Mesothelial cell of epicardium (in vitro differentiated cells): ENCODE measurements at places on chromosomes 16 and 17. TPM values are rescaled to one million over a fixed set of nuclear protein-coding genes. Genes with fewer than 3 reads are reported as not detected.

The GIT1 gene
- total RNA-seq, result 99.0 to 110 TPM (median 108 TPM) in 3 replicates

The EXOC3L1 gene
- 0.23 to 0.40 TPM in 2 of 3 replicates, not detected in the other for total RNA-seq

The SLC35G6 gene
- total RNA-seq, result not detected in 3 replicates

The KRTAP4-12 gene
- total RNA-seq, result not detected in 3 replicates

The NPIPB13 gene
- 34.8 to 38.6 TPM (median 37.1 TPM) in 3 replicates for total RNA-seq

The RANGRF gene
- 25.1 to 26.4 TPM (median 25.7 TPM) in 3 replicates for total RNA-seq

The TRPV3 gene
- 3.4 to 4.0 TPM (median 3.6 TPM) in 3 replicates for total RNA-seq

The FBXO39 gene
- not detected in 3 replicates for total RNA-seq

DNA sequence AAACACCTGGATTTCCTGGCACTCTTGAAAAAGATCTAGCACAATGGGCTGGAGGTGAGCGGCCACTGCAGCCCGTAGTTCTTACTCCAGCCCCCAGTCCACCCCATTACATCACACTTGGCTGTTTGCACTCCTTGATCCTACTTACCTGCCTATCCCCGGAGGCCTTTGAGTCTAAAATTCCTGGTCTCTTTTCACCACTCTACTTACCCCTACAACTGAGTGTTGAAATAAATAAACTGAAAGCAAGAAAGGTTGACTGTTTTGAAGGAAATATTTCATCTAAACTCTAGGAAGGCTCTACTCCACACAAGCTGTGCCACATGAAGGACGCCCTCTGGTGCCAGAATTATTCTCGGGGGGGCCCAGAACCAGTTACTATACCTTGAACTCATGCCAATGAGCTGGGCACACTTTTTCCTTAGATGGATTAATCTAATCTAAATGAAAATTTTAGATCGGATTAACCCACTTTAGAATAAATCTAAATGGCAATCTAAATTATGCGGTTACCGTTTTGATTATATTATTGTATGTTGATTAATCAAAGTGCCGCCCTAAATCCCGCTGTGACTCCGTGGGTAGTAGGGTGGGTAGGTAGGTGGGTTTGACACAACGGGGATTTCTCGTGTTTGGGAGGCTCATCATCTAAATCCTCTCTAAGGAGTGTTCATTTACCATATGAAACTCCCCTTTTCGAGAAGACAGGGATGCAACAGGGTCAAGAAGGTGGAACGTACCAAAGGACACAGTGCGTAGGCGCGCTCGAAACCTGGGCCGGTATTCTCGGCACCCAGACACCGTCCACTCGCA lies 651 bp upstream of the EIF1 start:
- no peaks in the 10 kb centered on the region for H3K27me3 ChIP-seq
- peak overlapping the region; percentile 100 for H3K27ac ChIP-seq
- DNase-seq, result no peak
- H3K4me3 ChIP-seq, result peak overlapping the region; percentile 92
- H3K36me3 ChIP-seq, result peaks cover 22% of the 10 kb centered on the region

DNA sequence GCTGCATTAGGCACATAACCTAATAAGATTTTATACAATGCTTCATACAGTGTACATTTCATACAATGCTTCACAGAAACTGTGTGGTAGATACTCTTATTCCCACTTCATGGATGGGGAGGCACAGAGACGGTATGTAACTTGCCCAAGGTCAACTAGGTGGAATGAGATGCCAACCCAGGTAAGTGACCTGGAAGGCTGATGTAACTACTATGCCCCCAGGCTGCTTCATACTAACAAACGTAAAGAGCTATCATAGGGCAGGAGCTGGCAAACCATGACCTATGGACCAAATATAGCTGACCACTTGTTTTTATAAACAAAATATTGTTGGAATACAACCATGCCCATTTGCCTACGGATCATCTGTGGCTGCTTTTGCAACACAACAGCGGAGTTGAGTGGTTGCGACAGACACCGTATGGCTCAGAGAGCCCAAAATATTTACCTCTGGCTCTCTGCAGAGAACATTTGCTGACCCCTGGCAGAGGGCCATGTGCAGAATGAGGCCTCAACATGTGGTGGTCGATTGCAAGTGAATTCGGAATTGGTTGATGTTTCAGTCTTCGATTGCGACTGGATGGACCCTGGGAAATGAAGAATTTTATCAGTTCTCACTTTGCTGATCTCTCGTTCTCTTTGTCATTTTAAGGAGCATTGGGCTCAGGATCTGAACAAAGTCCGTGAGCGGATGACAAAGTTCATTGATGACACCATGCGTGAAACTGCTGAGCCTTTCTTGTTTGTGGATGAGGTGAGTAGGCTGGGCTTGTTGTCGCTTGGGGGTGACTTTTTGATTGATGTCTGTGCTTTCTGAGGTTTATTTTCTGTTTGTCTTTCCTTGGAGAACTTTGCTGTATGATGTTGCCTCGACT lies 109.7 kb downstream of the PLCG2 start:
- DNase-seq, result no peak
- no peak overlapping the region for H3K4me3 ChIP-seq
- peaks cover 2% of the 10 kb centered on the region for H3K4me1 ChIP-seq
- no peaks in the 10 kb centered on the region for H3K36me3 ChIP-seq
- peaks cover 2% of the 10 kb centered on the region for H3K27me3 ChIP-seq

DNA sequence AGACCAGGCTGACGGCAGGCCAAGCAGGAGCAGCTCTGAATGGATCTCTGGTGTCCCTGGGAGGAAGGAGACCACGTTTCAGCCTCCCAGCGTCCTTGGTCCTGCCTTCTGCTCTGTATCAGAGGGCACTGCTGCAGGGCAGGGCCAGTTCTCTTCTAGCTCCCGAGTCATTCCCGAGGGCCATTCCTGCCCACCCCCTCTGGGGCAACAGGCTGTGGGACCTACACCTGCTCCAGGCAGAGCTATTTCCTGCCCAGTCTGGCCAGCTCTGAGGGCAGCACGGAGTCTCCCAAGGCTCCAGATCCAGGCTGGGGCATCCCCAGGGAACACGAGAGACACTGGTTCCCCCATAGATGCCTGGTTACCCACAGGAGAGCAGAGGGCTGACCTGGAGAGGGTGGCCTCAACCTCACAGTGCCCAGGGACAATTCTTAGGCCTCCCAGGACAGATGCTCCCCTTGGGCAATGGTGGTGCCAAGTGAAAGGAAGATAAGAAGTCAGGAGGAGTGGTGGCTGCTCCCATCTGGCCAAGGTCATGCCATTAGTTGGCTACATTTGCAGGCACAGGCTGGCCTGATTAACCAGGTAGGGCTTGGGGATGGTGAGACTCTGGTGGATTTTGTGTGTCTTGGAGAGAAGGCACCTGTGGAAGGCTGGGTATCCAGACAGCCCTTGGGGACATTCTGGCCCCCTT lies 2.0 kb downstream of the WFIKKN2 start:
- H3K27me3 ChIP-seq, result no peaks in the 10 kb centered on the region
- no peaks in the 10 kb centered on the region for H3K36me3 ChIP-seq
- no peak for DNase-seq
- no peak overlapping the region for H3K27ac ChIP-seq
- peaks cover 40% of the 10 kb centered on the region for H3K4me1 ChIP-seq

GRCh38 chr16:23302045-23302956 lies at the start of gene SCNN1B:
Gene SCNN1B (plus strand): TSS chr16:23302302. CDS start chr16:23348600, 46,298 bp downstream.
- H3K4me1 ChIP-seq, result peaks cover 6% of the 10 kb centered on the region
- H3K27ac ChIP-seq, result no peak within 1 kb of the TSS
- no peak for DNase-seq
- H3K4me3 ChIP-seq, result peak within 1 kb of the TSS; percentile 50

- H3K4me3 ChIP-seq, result no peak overlapping the region
- peak overlapping the region; percentile 47 for H3K27ac ChIP-seq
- H3K27me3 ChIP-seq, result no peaks in the 10 kb centered on the region
- peaks cover 21% of the 10 kb centered on the region for H3K36me3 ChIP-seq
Observed at GRCh38 chr16:46801428-46802049, 29.4 kb downstream of the C16orf87 start.

DNA sequence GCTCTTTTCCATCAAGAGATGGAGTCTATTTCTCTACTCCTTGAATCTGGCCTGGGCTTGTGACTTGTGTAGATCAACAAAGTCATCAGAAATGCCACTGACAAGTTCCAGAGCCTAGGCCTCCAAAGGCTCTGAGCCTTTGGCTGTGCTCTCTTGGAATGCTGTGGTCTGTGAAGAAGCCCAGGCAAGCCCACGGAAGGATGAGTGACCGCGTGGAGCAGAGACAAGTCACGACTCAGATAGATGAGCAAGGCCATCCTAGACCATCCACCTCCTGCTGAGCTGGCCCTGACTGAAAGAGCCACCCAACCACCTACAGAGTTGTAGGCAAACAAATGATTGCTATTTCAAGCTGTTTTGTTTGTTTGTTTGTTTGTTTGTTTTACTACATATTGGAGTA lies 11.6 kb upstream of the ICAM2 start:
- no peak overlapping the region for H3K27ac ChIP-seq
- H3K27me3 ChIP-seq, result no peaks in the 10 kb centered on the region
- no peaks in the 10 kb centered on the region for H3K36me3 ChIP-seq

GRCh38 chr17:47192554-47192953 lies 3.5 kb upstream of the CDC27 start:
- peaks cover 13% of the 10 kb centered on the region for H3K4me1 ChIP-seq
- DNase-seq, result no peak
- H3K36me3 ChIP-seq, result no peaks in the 10 kb centered on the region
- no peak overlapping the region for H3K4me3 ChIP-seq
- H3K27ac ChIP-seq, result no peak overlapping the region

DNA sequence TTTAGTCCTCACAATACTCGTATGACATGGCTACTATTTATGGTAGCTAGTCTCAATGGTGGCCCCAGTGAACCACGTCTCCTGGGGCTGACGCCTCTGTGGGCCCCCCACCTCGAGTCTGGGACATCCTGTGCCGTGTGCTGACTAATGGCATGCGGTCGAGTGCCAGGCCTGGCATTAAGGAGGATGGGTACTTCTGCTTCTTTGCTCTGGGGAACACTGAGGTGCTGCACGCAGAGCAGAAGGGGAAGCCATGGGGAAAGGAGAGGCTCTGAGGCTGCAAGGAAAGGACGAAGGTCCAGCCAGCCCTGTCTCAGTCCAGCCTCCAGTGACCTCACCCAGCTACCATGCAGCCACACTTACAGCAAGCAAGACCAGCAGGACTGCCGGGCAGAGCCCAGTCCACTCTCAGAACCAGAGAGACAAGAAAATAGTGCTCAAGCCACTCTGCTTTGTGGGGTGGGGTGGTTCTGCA lies 5.7 kb upstream of the MPRIP start:
- no peak overlapping the region for H3K4me3 ChIP-seq
- peaks cover 17% of the 10 kb centered on the region for H3K4me1 ChIP-seq
- no peak overlapping the region for H3K27ac ChIP-seq
- no peak for DNase-seq
- no peaks in the 10 kb centered on the region for H3K27me3 ChIP-seq

- H3K27me3 ChIP-seq, result peaks cover 80% of the 10 kb centered on the region
- no peak for DNase-seq
- H3K36me3 ChIP-seq, result no peaks in the 10 kb centered on the region
- no peak overlapping the region for H3K27ac ChIP-seq
Observed at GRCh38 chr16:14303182-14303618, 232.1 kb downstream of the MRTFB start.

GRCh38 chr17:596287-596686 lies 118.4 kb downstream of the VPS53 start:
- H3K36me3 ChIP-seq, result peaks cover 30% of the 10 kb centered on the region
- no peak overlapping the region for H3K4me3 ChIP-seq
- DNase-seq, result no peak
- H3K4me1 ChIP-seq, result peaks cover 9% of the 10 kb centered on the region
